ENCODE measurements at places on chromosomes 16 and 17. TPM values are rescaled to one million over a fixed set of nuclear protein-coding genes. Genes with fewer than 3 reads are reported as not detected.

The RAB11FIP3 gene
- total RNA-seq, result 32.6 TPM

The RABEP2 gene
- 19.4 TPM for total RNA-seq

The PABPN1L gene
- 0.80 TPM for total RNA-seq

The CHAD gene
- 3.0 TPM for total RNA-seq

The SLC22A31 gene
- 1.7 TPM for total RNA-seq

The C17orf78 gene
- 0.23 TPM for total RNA-seq

The SRL gene
- total RNA-seq, result 0.07 TPM

The CCDC144A gene
- total RNA-seq, result 1.2 TPM

The CDH1 gene
- total RNA-seq, result 0.28 TPM

The PSME3IP1 gene
- total RNA-seq, result 103 TPM

The CD300E gene
- not detected for total RNA-seq

The EXOSC6 gene
- 24.6 TPM for total RNA-seq

The CCL14 gene
- 0.38 TPM for total RNA-seq

The SAMD14 gene
- total RNA-seq, result 14.1 TPM

The MYH1 gene
- not detected for total RNA-seq

The ABCA5 gene
- total RNA-seq, result 13.8 TPM

The HOXB8 gene
- total RNA-seq, result 48.5 TPM

The MKS1 gene
- total RNA-seq, result 32.3 TPM

The ABCA8 gene
- 2.3 TPM for total RNA-seq

The TEX19 gene
- not detected for total RNA-seq

The CES1 gene
- not detected for total RNA-seq

The CDH5 gene
- total RNA-seq, result 0.84 TPM

The CDH15 gene
- total RNA-seq, result 0.32 TPM

The CA5A gene
- 0.31 TPM for total RNA-seq

The MPO gene
- 1.2 TPM for total RNA-seq
